Activated CD8-positive, alpha-beta memory T cell treated with anti-CD3 and anti-CD28 coated beads for 1 hour (primary cell): ENCODE measurements at places on chromosomes 7 and 10.

GRCh38 chr7:42832667-42833066 lies 79.2 kb downstream of the C7orf25 start:
- DNase-seq = no peak

DNA sequence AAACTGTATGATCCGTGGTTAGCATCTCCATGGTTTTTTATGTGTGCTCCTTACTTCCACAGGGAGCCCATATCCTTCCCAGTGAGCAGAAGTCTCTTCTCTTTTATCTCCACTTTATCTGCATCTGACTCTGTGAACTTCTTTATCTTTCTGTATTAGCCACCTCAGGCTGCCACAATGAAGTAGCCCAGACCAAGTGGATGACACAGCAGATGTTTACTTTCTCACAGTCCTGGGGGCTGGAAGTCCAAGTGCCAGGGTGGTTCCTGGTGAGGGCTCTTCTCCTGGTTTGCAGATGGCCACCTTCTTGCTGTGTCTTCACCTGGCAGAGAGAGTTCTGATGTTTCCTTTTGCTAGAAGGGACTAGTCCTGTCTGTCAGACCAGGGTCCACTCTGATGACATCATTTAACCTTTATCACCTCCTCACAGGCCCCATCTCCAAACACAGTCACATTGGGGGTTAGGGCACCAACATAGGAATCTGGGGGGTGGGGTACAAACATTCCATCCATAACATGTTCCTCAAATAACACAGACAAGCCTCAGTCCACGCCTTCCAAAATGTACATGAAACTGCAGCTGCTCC lies 108.5 kb upstream of the RNF32 start:
- DNase-seq = no peak

DNA sequence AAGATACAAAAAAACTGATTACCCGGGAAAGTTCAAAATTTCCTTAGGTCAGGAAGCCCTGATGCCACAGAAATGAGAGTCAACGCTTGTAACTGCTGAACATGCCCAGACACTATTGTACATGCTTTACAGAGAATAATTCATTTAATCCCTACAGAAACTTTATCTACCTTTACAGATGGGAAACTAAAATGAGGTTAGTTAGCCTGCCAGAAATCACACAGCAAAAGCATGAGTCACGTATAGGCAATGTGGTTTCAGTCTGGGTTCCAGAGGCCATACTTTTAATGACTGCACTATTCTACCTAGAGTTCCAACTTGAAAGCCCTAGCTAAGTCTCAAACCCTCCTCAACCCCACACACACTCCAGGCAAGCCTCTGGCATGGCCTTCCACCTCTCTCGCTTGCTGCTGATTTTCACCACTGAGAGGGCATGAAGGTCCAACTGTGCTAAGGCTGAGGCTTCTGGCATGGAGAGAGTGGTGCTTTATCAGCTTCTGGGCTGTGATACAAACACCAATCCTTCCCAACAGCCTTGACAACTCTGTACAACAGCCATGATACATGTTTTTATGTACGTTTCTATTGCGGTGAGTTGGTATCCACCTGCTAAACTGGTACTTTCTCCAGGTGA lies 1011.2 kb upstream of the GHITM start:
- no peak for DNase-seq

GRCh38 chr7:25726170-25726780 lies 425.7 kb upstream of the NFE2L3 start:
- no peak for DNase-seq
